ENCODE measurements at places on chromosomes 11 and 22.

DNA sequence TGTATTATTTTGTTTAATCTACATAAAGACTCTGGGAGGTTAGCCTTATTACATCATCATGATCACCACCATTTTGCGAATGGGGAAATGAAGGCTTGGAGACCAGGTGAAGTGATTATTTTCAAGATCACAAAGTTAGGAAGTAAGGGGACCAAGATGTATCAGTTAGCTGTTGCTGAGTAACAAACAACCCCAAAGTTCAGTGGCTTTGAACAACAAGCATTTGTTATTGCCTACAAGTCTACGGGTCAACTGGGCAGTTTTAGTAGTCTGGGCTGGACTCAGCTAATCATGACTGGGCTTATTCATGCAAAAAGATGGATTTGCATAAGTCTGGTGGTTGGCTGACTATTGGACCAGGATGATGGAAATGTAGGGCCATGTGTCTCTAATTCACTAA, 389.2 kb downstream of the MIAT start:
- DNase-seq: no peak

DNA sequence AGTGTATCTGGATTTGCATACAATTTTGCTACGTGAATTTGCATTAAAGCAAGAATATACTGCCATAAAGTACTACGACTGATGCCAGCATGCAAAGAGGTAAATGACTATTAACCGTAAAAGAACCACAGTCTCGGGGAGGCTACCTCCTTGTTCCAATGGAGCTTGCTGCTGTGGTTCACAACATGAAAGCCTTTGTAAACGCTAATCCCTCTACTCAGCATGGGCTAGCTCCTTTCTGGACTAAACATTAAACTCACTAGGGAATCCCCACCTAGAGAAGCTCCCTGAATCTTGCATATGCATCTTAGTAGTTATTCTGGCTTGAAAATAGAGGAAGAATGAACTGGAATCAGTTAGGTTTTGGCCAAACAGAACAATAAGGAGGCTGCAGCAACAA, 60.5 kb upstream of the ARHGAP32 start:
- DNase-seq: no peak

DNA sequence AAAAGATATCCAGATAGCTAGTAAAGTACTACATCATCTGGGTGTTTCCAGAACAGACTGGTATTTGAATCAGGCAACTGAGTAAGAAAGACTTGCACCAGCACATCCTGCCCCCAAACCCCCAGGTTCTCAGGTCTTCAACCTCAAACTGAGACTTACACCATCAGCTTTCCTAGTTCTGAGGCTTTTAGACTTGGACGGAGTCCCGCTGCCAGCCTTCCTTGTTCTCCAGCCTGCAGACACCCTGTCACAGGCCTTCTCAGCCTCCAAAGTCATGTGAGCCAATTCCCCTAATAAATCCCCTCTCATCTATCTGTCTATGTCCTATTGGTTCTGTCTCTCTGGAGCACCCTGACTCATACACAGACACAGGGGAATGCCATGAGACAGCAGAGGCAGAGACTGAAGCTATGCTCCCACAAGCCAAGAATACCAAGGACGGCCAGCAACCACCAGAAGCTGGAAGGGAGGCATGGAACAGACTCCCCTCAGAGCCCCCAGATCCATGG, 10.9 kb downstream of the SMCO4 start:
- DNase-seq: no peak

- no peak for DNase-seq
Observed at GRCh38 chr11:114157476-114158050, 98.1 kb downstream of the ZBTB16 start.

- peak; percentile 52 for DNase-seq
Observed at GRCh38 chr11:128480066-128480465, 107.3 kb downstream of the ETS1 start.

DNA sequence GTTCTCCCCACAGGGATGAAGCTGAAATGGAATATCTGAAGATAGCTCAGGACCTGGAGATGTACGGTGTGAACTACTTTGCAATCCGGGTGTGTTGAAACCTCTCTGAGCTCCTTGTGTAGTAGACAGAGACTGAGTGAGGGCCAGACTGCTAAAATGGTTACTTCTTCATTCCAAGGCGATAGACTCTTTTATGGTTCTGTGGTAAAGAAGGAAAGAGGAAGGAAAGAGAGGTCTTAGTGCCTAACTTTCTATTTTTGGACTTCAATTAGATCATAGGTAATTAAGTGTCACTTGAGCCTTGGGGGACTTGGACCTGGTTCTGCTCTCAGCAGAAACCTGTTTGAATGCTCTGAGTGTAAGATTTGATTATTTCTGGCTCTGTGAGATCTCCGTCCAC, 54.7 kb downstream of the NF2 start:
- no peak for DNase-seq

DNA sequence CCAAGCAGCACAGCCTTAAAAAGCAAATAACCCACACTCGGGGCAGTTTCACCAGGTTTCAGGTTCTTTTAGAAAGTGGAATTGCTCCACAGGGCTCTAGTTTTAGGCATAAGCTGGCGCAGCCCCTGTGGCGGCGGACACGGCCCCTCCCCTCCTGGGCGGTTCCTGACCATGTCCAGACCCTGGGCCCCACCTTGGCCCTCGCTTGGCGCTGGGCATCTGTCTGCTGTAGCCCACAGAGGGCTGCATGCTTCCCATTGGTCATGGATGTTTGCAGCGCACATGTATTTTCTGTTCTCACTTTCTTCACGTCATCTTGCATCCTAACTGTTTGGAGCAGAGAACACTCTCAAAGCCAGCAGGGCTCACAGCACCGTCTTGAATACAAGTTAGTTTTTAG, 244.3 kb downstream of the BRD1 start:
- no peak for DNase-seq

DNA sequence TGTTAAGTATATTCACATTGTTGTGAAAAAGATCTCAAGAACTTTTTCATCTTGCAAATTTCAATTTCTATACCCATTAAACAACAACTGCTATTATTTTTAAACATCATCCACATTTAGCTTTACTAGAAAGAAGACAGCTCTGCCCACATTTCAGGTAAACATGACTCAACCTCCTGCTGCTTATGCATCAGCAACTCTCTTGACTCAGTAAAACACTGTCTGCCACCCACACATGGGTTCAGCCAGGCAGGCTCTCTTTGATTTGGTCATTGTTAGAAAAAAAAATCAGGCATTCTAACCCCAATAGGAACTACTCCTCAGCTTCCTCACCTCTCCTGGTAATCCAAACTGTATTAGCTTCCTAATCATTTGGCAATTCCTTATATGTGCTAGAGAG, 5.1 kb upstream of the ENDOD1 start:
- DNase-seq: no peak

GRCh38 chr11:79285756-79286155, 155.1 kb downstream of the TENM4 start:
- DNase-seq: no peak

- DNase-seq: peak; percentile 22
Observed at GRCh38 chr11:134049303-134049702, 19.6 kb upstream of the JAM3 start.

DNA sequence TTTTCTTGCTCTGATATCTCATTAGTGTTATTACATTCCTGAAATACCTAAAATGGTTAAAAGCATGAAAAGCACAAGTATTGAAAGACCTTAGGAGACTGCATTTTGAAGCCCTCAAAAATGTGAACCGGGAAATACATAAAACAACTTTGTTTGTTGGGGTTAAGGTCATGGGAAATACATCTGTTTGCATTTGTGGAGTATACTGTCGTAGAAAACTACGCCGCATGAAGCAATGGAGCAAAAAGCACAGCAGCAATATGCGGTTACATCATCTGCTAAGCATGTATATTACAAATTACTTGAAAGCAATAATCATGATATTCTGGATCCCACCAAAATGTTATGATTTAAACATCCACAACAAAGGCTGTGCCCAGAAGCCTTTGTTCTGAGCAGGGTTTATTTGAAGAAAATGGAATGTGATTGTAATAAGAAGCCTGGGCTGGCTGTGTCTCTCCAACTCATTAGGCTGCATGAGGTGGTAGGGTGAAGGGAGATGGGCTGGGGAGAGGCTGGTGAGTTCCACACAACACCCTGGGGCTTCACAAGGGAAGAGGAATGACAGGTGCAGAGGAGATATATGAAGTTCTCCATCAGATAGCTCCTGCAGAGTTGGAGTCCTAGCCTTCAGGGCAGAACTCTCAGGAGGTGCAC, 64.7 kb upstream of the LIN7C start:
- no peak for DNase-seq

GRCh38 chr11:79396001-79396400, 44.8 kb downstream of the TENM4 start:
- DNase-seq: no peak

Data from Right ventricle myocardium superior (tissue), 1 donor.